ENCODE measurements at places on chromosomes 16 and 17.

DNA sequence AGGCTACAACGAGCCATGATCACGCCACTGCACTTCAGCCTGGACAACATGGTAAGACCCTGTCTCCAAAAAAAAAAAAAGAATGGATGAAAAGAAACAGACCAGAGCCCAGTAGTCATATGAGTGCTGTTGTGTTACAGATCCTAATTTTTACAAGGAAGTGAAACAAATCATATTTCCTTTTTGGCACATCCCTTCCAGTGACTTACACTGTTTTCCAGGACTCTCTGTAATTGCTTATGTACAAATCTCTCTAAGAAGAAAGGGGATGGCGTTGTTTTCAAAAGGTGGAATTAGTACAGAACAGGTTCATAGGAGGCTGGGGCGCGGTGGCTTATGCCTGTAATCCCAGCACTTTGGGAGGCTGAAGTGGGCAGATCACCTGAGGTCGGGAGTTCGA, 19.8 kb upstream of the ZNF594 start:
- DNase-seq: no peak

GRCh38 chr16:4709481-4709880, 16.1 kb downstream of the NUDT16L1 start:
- DNase-seq: no peak

DNA sequence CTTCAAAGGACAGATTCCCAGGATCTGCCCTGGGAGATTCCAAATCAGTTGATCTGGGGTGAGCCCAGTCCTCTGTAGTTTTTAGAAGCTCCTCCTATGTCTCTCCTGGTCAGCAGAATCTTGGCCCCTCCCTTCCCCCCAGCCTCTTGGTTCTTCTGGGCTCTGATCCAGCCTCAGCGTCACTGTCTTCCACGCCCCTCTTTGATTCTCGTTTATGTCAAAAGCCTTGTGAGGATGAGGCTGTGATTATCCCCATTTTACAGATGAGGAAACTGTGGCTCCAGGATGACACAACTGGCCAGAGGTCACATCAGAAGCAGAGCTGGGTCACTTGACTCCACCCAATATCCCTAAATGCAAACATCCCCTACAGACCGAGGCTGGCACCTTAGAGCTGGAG, 840 bp upstream of the CDH5 start:
- no peak for DNase-seq

DNA sequence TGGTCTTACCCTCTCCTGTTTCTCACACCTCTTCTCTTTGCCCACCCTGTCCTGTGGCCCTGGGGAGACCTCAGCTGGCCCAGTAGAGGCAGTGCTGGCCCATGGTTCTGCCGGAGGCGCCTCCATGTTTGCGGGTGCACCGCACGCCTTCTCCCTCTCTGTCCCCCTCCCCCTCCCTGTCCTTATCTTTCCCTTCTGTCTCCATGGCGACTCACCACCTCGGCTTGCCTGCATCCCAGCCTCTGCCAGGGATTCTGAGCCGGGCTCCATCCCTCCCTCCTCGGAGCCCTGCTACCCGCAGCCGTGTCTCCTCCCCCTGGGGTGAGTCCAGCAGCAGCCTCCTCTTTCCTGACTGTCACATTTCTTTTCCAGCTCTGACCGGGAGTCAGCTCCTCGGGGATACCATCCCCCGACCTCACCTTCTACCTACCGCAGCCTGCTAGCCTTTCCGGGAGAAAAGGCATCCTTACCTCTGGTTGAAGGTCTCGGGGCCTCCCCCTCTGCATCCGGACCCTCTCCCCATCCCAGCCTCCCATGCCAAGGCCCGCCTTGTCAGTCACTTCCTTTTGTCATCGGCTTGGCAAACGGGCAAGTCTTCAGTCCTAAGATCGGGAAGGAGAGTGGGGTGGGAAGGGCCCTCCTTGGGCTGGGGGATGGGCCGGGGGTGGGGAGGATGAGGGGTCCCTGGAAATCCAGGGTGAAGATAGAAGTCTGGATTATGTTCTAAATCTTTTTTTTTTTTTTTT, at the start of gene RNF112:
Gene RNF112, plus strand, starts transcription at position 358 of the 746 bp plus-strand sequence. Its CDS starts 177 bp downstream, at position 535.
- no peak for DNase-seq

All from esophagus squamous epithelium (tissue), 5 donors.